SHP77 treated with DMSO at 0.1 percent for 48 hours (cell line): ENCODE measurements at places on chromosomes 16 and 17.

DNA sequence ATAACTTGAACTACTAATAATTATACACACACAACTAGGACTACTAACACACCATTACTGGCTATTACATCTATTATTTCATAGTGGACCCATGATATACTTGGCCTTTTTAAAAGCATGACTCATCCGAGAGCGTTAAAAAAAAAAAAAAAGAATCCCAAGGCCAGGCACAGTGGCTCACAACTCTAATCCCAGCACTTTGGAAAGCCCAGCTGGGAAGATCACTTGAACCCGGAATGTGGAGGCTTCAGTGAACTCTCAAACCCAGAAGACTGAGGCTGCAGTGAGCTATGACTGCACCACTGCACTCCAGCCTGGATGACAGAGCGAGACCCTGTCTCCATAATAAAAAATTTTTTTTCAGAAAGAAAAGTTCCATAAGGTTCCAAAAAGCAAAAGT is 3.1 kb downstream of the GLG1 start:
- no peak for DNase-seq

DNA sequence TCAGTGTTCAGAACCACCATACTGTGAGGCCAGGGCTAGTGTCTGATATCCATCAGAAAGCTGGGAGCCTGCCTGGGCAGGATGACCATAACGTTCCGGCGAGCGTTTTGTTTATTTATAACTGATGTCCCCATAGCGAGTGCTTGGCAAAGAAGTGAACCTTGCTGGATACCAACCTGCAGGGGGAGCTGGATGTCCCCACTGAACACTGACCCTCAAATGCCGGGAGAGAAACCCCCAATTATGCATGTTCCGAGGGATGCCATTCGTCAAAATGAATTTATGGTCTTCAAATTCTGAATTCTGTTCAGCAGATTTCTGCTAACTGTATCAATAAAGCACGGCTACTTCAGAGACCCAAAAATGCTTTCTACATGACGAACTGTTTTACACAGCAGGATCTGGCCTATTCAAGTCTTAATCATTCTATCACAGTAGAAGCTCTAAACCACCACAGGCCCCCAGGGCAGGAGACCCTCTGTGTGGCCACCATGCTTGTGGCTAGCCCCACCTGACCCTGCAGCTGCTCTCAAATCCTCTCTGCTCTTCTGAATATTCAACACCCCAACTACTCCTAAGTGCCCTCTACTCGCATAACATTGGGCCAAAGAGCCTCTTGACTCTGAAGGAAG is 15.2 kb downstream of the MED24 start:
- no peak for DNase-seq

DNA sequence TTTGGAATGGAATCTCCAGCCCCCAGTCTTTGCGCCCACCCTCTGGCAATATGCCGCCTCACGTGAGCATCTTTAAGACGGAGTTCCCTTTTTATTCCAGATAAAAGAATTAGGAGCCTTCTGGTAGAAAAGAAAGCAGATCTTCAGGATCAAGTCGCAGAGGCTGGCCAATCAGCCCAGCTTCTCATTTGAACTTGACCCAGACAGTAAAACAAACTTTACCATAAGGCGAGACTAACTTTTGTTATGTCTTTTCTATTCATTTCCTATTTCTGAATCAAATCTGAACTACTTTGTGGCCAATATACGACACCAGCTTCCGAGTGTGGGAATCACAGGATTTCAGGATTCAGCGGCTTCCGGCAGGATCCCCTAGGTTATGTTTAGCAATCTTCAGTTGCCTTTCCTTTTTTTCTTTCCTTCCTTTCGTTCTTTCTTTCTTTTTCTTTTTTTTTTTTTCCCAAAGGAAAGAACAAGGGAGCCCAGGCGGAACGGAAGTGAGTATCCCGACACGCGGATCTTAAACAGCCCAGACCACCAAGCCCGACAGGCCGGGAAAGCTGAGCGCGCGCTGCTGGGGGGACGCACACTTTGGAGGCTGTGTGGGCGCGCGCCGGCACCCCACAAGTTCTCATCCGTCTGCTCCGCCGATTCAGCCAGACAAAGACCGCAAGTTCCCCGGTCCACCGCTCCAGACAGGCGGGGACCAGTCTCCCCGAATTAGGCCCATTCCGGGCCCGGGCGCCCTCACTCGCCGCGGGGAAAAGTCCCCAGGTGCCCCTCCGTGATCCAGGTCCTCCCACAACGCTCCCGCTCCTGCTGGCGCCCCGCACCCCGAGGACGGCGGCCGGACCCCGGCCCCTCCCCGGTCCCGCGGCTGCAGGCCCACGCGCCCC is 633 bp downstream of the TBC1D16 start:
- no peak for DNase-seq

- DNase-seq = no peak
Measured at GRCh38 chr17:38540514-38541045, 65.2 kb downstream of the SRCIN1 start.

- no peak for DNase-seq
Measured at GRCh38 chr17:30599428-30600059, 122.3 kb downstream of the GOSR1 start.

- DNase-seq = no peak
Measured at GRCh38 chr17:70138291-70138865, 31.0 kb upstream of the KCNJ2 start.

DNA sequence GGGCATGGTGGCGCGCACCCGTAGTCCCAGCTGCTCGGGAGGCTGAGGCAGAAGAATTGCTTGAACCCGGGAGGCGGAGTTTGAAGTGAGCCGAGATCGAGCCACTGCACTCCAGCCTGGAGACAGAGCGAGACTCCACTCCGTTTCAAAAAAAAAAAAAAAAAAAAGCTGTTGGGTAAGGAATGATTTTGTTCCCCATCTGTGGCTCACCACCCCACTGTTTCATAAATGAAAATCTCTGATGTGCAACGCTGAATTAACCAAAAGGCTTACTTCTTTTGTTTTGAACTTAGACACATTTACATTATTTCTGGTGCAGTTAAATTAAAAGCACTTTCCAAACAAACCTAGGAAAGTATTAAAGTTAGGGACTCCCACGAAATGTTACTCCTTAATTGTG is 1.2 kb upstream of the METTL9 start:
- no peak for DNase-seq

DNA sequence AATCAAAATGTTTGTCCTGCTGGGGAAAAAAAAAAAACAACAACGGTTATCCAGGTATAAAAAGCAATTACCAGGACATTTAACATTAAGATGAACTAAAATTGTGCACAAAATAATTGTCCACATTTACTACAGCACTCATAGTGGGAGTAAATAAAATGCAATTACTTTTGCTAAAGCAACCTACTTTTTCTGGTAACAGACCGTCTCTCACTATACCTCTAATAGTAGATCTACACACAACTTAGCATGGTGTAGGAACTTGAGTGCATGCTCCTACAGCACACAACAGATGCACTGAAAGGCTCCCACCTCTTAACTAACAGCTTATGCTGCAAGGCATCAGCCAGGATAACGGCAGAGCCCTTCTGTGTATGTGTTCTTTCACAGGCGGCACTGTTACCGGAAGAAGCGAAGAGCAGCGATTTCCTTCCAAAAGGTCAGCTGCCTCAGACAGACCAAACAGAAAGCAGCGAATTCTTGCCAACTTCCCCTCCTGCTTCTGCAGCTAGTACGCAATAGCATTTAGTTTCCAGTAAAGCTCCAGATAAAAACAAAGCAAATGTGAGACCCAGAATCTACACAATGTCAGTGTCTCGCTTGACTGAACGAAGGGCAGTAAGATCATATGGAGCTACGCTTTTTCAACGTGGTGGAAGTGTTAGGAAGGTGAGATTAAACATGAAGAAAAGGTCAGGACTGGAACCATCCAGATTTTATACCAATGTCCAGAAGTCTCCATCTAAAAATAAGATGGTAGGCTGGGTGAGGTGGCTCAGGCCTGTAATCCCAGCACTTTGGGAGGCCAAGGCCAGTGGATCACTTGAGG is 27.6 kb downstream of the STAT5B start:
- peak; percentile 89 for DNase-seq

- DNase-seq = no peak
Measured at GRCh38 chr17:64373722-64374121, 16.9 kb downstream of the PECAM1 start.

DNA sequence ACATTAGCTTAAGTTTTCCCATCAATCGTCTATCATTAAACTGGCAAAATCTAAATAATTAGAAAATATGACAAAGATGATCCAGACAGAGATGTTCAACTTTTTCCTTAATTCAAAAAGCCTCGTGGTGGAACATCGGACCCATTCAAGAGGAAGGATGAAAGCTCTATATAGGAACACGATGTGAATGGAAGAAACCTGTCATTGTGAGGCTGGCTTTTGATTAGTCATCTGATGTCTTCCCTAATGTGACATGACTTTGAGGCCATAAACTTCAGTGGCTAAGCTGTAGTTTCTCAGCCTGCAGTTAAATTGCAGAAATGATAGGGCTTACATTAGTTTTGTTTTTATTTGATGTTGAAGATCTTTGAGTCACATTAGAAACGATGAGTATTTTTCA is 1.0 kb downstream of the AMZ2 start:
- DNase-seq = no peak

DNA sequence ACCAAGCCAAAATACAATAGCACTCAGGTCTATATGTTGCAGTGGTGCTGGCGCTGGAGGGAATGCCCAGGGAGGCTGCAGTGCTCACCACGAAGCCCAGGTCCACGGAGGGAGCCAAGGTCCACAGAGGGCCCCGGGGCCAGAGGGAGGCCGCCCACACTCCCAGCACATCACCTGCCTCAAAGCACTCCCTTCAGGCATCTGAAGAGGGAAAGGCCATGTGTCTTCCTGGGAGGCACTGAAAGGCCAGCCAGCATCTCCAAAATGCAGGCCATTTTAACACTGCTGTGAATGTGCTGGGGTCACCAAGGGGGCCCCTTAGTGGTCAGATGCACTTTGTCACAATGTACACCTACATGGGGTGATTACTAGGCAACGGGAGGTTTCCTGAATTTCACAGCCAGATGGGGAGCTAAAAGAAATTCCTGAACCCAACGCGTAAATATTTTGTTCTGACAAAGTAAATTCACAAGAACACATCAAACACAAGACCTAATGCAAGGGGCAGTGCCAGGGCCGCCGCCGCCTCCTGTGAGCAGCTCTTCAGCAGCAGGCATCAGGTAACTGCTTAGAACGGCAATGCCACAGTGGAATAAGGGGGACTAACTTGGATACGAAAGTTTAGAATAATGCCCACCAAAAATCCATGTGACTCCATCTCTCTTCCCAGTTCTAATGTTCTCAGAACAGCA is 42.8 kb downstream of the USP22 start:
- DNase-seq = no peak

- DNase-seq = no peak
Measured at GRCh38 chr17:63247706-63248105, 198.4 kb downstream of the CYB561 start.

DNA sequence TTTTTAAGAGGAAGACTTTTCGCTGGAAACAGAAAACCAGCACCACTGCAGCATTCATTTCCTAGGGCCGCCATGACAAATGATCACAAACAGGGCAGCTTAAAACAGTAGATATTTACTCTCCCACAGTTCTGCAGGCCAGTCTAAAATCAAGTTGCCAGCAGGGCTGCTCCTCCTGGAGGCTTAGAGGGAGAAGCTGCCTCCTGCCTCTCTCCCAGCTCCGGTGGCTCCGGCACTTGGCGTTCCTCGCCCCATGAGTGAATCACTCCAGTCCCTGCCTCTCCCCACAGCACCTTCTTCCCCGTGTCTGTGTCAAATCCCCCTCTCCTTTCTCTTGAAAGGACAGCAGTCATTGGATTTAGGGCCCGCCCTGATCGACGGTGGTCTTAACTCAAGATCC is 72.1 kb downstream of the SOCS1 start:
- no peak for DNase-seq

DNA sequence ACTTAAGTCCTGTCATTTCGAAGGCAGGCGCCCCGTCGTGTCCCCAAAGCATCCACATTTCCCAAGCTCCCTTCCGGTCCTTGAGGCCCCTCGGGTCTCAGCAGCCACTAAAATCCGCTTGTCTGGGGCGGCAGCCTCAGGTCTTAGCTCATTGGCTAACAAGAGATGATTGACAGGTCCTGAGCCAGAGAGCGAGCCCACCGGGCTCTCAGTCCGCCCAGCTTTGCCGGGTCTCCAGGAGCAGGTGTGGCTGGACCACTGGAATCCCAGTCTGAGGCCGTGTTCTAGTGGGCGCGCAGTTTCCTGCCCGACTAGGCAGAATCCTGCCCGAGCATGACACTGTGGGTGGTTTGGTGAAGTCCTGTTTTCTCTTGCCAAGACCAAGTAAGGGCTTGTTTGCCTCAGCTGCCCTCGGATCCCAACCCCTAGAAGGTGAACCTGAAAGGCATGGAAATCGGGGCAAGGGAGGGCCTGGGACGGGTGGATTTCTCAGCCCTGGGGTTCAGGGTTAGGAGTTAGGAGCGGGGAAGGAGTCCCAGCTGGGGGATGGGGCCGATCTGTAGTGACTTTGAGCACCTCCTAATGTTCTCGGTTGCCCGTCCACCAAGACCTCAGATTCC is 42.8 kb downstream of the MRC2 start:
- DNase-seq = no peak

- no peak for DNase-seq
Measured at GRCh38 chr16:10897134-10897533, 20.1 kb downstream of the CIITA start.

DNA sequence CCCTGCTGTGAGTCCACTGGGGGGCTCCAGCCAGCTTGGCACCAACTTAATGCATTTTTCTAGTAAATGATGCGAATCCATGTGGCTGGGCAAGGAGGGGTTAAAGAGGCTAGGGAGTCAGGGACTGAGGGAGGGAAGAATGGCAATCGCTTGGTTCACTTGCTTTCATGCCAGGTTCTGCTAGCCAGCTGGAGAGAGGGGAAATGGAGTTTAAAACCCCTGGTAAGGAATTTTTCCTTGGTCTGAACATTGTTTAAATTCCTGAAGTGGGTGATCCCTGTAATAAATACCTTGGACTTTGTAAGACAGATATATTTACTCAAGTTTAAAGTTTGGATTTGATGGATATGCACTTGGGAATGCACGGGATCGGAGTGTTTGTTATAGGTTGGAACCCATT is 22.8 kb downstream of the ANKFN1 start:
- DNase-seq = no peak

GRCh38 chr16:23410176-23410575 is 42.8 kb downstream of the COG7 start:
- no peak for DNase-seq

- no peak for DNase-seq
Measured at GRCh38 chr16:1377406-1378010, 25.8 kb downstream of the GNPTG start.

GRCh38 chr16:66109677-66110076 is 256.8 kb upstream of the CDH5 start:
- DNase-seq = no peak

GRCh38 chr16:8047736-8048135 is 542.6 kb downstream of the TMEM114 start:
- no peak for DNase-seq
